ENCODE measurements at places on chromosomes 11 and 22. TPM values are rescaled to one million over a fixed set of nuclear protein-coding genes. Genes with fewer than 3 reads are reported as not detected.
A peak's percentile ranks its signal among the peaks of the same experiment; 100 is the strongest.

- DNase-seq = no peak
These were observed 9.4 kb downstream of the TRIM6 start for GRCh38 chr11:5605849-5606248.

DNA sequence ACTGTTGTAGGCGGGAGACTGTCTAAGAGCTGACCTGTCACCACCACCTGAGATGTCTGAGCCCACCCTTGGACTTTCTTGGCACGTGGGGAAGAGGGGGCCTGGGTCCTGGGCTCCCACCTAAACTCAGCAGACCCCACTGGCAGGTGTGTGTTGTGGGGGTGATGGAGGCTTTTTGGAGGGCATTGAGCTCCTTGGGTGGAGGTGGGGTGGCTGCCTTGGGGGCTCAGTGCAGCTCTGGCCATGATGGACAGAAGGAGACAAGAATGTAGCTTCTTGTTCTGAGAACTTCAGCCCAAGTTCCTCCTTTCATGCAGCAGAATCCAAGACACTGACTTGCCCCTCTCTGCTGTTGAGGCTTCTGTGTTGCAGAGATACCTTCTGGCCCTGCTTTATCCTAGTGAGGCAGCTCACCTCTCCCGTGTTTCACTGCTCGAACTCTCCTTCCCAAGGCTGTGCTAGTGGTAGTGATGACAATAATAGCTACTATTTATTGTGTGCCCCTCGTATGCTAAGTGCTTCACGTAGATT lies 116.6 kb upstream of the OR4B1 start:
- DNase-seq = no peak

GRCh38 chr11:118245936-118246562 lies 6.1 kb downstream of the MPZL3 start:
- no peak for DNase-seq

GRCh38 chr11:123069908-123070821 lies 8.2 kb upstream of the HSPA8 start:
- no peak for DNase-seq

DNA sequence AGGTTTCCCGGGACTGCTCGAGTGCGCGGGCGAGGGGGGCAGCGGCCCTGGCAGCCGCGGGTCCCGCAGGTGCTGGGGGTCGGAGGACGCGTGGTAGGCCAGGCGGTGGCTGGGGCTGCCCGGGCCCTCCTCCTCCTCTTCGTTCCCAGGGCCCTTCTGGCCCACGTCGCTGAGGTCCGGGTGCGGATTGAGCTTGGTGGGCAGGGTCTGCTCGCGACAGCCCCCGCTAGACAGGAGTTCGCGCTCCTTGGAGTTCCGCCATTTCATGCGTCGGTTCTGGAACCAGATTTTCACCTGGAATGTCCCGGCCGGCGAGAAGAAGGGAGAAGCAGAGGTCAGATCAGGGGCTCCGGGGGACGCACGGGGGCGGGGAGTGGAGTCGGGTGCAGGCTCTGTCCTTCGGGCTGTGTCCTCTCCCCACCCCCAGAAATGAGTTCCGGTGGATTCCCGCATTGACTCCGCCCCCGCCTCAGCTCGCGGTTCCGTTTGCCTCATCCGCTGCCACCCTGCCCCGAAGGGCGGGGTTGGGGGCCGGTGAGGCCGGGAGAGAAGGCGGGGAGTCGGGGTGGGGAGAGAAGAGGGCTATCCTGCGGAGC lies 3.9 kb downstream of the DBX1 start:
- DNase-seq = no peak

GRCh38 chr11:2807025-2807681 lies 78.4 kb downstream of the CDKN1C start:
- peak; percentile 81 for DNase-seq

- no peak for DNase-seq
These were observed 192.9 kb downstream of the INSC start for GRCh38 chr11:15307619-15308024.

- DNase-seq = no peak
These were observed 14.3 kb upstream of the BCL9L start for GRCh38 chr11:118939953-118940598.

- DNase-seq = no peak
These were observed 10.7 kb upstream of the TBC1D10A start for GRCh38 chr22:30337461-30337778.

- no peak for DNase-seq
These were observed 26.2 kb downstream of the SUSD2 start for GRCh38 chr22:24207264-24208011.

- no peak for DNase-seq
These were observed 21.4 kb downstream of the KIF18A start for GRCh38 chr11:28086569-28086968.

DNA sequence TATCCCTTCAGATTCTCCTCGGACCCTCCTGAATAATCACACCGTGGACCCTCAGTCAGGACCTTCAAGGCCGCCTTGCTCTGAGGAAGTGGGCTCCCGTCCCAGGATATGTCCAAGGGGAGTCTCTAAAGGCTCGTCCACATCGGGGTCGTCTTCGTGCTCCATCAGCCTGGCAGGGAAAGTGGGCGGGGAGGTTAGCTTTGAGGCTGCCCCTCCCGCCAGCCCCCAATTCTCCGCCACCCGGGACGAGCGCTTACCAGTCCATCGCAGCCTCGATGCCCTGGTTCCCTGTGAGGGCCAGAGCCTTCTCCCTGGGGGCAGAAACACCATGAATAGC lies 472 bp downstream of the UBXN1 start:
- no peak for DNase-seq

- no peak for DNase-seq
These were observed 110.8 kb upstream of the NNMT start for GRCh38 chr11:114185436-114185835.

- no peak for DNase-seq
These were observed 16.0 kb upstream of the EFCAB6 start for GRCh38 chr22:43827926-43828724.

DNA sequence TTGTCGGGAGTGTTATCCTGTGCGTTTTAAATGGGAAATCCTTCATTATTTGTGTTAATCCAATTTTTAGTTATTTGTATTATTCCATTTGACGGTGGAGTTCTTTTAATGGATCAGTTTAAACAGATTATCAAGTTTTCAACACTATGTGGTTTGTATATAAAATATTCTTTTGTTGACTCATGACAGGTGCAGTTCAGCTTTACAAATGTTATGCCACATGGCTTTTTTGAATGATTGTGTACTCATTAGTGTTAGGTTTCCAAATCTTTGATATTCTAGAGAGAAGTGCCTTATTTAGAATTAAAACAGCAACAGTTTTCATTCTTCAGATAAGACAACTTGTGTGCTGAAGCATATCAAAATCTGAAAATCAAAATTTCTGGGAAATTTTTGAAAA lies 2.4 kb downstream of the JAM3 start:
- no peak for DNase-seq

DNA sequence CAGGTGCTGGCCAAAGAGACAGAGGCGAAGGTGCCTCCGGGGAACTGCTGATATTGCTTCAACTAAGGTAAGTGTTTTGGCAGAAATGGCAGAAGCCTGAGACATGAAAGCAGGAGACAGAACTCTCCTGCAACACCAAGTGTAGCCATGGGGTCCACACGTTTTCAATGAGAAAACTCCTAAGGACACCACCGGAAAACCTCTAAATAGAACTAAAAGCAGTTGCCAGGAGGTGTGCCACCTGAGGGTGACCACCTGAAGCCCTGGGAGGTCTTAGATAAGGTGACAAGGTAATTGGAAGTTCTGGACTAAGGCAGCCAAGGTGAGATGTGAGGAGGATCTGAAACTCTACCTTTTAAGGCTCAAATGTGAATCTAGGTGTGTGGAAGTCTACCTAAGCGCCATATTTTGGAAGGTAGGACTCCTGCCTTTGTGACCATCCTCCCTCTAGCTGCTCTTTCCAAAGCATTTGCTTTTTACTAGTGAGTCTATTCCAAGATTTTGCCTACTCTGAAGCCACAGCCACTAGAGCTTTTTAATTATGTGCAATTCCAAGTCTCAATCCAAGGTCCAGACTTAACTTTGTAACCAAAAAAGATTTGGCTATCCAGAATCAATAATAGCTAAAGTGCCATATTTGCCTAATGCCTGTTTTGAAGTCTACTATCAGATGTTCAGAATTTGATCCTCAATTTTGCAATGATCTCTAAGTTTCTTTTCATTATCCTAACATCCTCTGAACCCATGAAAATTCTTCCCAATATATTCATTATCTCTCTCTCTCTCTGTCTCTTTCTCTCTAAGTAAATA lies 4.5 kb upstream of the ZC3H12C start:
- no peak for DNase-seq

- DNase-seq = no peak
These were observed 3.9 kb upstream of the AMBRA1 start for GRCh38 chr11:46597609-46598219.

DNA sequence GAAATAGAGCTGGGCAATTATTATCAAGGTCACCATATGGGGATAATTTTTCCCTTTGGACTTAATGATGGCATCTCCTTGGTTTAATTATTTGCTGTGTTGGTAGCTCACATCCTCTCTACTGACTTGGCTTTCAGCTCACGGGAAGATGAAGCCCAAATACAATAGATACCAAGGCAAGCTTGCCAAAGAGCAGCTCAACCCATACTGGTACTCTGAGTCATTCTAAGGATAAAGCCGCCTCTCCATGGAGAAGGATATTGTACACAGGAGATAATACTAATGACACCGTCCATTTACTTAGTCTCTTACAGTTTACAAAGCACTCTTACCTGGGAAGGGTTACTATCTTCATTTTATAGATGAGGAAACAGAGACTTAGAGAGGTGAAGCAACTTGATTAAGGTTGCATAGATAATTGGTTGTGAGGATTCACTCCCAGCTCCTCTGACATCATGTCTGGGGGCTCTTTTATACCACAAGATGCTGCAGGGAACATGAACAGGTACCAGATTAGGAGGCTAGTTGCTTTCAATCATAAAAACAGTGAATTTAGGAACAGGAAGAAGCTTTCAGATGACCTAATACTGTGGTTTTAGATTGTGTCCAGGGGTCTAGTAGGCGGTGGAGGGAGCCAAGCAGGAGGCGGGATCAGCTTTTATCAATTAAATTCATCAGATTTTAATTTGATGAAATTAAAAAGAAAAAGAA lies 48.3 kb upstream of the PICALM start:
- no peak for DNase-seq

GRCh38 chr11:119155733-119156492 lies 7.1 kb downstream of the ABCG4 start:
- no peak for DNase-seq

DNA sequence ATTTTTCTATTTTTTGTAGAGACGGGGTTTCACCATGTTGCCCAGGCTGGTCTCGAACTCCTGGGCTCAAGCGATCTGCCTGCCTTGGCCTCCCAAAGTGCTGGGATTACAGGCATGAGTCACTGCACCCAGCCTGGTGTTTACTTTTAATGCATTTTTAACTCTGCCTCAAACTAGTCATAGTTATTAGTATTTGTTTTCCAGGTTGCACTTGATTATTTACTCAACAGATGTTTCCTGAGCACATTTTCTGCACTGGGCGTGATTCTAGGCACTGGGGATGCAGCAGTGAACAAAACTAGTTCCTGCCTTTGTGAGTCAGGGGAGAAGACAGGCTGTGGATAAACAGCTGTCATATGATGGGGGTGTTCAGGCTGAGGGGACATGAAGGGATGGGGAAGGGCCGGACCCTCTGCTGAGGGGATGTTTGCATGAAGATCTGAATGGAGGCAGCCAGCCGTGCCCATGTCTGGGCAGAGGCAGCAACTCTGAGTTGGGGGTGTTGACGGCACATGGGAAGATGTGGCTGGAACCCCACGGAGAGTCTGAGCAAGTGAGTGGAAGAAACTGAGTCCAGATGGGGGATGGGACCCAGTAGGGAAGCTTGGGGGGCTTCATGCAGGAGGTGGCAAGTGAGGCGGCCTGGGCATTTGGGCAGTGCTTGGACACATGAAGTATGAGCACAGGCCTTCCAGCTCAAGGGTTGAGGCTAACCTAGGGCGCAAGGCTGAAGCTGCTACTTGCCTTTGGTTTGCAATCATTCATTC lies 34.4 kb downstream of the MPPED1 start:
- DNase-seq = peak; percentile 11

- DNase-seq = no peak
These were observed 16.5 kb downstream of the PPP2R1B start for GRCh38 chr11:111749646-111750045.

- no peak for DNase-seq
These were observed 18.7 kb upstream of the BID start for GRCh38 chr22:17792854-17793434.

DNA sequence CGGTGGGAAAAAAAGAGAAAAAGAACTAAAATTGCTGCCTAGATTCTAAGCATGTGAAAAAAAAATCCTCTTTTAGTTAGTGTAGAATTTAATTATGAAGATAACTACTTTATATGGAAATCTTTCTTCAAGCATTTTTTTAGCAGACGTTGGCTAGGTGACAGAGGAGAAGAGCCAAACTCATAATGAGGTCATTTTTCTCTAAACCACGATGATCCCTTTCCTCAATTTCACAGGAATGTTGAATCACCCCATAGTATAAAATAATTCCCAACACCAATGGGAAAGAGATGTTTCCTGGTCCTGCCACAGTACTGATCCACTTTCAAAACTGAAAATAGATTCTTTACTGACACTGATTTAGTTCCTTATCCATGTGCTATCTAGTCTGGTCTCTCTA lies 319.8 kb downstream of the DLG2 start:
- DNase-seq = no peak

- no peak for DNase-seq
These were observed 35.8 kb downstream of the MTNR1B start for GRCh38 chr11:93005239-93005638.

DNA sequence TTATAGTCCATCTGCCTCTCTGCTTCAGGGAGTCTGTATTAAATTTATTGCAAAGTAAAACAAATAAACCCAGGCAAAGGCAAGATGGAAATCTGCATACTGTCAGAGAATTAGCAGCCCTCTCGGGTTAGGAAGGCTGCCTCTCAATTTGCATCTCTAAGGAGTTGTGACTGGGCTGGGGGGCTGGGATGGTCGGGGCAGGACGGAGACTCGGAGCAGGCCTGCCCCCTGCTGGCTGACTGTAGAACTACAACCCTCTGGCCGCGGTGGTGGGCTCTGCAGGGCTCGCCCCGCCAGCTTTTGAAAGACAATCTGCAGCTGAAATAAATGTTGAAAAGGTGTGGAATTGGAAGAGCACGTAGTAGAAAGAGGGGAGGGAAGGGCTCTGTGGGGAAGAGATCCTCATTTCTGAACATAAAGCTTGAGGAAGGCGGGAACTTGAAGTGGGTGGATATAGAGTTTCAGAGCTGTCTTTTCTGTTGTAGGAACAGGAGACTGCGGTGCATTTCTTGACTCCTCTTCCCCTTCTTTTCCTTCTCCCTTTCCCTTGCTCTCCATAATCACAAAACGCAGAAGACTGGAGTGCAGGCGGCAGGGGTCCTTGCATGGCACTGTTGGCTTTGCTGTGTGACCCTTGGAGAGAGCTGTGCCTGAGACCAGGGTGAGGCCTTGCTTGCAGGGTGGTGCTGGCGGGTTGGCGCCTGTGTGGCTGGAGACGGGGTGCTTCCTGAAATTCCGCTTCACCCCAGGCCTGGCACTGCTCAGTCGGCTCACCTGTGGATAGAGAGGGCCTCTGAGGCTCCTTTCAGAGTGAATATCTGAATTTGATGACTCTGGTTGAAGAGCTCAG lies 22.6 kb upstream of the PKNOX2 start:
- DNase-seq = peak; percentile 26

GRCh38 chr11:28284196-28284595 lies 176.0 kb downstream of the METTL15 start:
- DNase-seq = no peak

Gene OR5F1
- polyA plus RNA-seq = not detected

Gene MAJIN
- polyA plus RNA-seq = not detected

Gene LMNTD2
- polyA plus RNA-seq = 2.8 TPM

Gene RCOR2
- polyA plus RNA-seq = 15.0 TPM

Gene CYB5R2
- 17.1 TPM for polyA plus RNA-seq

Gene CYP2D6
- polyA plus RNA-seq = 5.4 TPM

Gene PGA5
- polyA plus RNA-seq = not detected

Gene MRGPRF
- 3.1 TPM for polyA plus RNA-seq

Gene KRTAP5-1
- not detected for polyA plus RNA-seq

Gene PTPRCAP
- polyA plus RNA-seq = 1.3 TPM

Gene MAP6
- polyA plus RNA-seq = 7.5 TPM

Gene CCDC87
- 0.15 TPM for polyA plus RNA-seq

All from right lung (tissue), 10 donors.